Ecto neural progenitor cell (in vitro differentiated cells): ENCODE measurements at places on chromosomes 11 and 22.
A peak's percentile ranks its signal among the peaks of the same experiment; 100 is the strongest.

DNA sequence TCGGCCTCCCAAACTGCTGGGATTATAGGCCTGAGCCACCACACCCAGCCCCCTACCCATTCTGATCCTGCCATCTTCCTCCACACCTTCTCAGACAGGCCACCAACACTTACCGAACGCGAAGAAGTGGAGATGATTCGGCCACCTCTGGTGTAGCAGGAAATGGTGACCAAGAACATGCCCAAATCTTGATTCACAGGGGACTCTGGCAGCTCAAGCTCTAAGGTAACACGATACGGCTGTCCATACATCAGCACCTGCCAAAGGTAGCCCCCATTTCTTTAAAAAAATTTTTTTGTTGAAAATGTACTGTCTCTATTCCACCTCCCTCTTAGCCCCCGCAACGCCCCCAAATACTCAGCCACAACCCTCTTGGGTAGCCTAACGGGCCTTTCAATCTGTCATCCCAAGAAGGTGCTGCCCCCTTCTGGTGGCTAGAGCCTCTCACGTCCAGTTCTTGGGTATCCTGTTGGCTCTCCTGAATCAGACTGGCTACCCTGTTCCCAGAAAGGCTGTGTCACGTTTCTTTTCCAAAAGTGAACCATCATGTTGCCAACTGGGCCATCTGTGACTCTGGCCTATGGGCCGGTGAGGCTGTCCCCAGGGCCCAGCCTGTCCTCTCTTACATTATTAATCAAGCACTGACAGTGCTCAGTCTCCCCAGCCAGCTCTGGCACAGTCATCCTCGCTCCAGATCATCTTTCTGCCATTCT is 5.3 kb upstream of the LRRN4CL start:
- DNase-seq: peak; percentile 76

- no peak for DNase-seq
These were observed 356.5 kb downstream of the INSC start for GRCh38 chr11:15471048-15471894.

DNA sequence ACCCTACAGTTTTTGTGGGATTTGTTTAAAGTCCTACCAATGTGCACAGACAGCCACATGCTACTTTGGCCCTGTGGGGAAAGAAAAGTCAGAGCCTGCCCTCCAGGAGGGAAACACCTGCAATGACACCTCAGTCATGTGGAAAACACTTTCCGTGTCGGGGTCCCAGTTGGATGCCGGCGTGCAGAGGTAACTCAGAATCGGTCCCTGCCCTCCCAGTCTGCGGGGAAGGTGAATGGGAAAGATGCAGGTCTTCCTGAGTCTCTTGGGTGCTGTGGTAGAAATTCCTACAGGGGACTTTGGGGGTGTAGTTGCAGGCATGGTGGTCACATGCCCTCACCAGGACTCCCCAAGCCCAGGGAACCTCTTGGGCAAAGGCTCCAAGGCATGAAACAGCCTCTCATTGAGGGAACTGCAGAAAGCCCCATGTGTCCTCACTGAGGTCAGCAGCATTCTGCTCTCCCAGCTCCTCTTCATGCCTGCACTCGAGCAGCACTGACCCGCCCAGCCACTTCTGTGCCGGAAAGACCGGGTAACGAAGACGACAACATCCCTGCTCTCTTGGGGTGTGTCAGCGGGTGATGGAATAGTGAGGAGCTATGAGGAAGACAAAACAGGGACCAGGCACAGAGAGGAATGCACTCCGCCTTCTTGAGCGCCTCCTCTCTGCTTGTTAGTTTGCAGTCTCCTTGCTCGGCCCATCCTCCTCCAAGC is 4.7 kb downstream of the RIBC2 start:
- no peak for DNase-seq

- DNase-seq: no peak
These were observed 12.9 kb downstream of the TSPAN32 start for GRCh38 chr11:2314525-2315394.

DNA sequence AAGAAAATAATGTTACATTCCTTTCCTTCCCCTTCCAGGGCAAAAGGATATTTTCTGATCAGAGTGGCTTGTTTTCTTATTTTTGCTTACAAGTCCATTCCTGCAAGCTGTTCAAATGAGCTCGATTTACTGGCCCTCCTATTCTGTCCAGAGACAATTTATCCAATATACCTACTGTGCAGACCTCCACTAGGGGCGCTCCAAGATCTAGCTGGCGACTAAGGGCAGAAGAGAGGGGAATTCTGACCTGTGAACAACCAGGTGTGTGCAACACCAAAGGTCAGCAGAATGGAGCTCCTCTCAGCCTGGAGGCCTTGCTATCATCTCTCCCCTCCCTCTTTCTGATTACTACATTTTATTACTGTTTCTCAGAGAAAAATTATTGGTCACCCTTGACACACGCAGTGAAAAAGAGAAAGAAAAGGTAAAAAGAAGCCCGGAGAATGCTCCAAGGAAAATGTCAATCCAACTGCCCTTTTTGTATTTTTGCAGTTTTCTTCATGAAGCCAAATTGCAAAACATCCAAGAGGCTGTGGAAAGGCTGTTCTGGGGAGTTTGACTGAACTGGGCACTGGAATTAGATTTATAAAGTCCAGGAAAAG is 3.2 kb downstream of the SEZ6L start:
- DNase-seq: peak; percentile 57

GRCh38 chr11:14645985-14646900 is 2.6 kb downstream of the PDE3B start:
- DNase-seq: no peak

DNA sequence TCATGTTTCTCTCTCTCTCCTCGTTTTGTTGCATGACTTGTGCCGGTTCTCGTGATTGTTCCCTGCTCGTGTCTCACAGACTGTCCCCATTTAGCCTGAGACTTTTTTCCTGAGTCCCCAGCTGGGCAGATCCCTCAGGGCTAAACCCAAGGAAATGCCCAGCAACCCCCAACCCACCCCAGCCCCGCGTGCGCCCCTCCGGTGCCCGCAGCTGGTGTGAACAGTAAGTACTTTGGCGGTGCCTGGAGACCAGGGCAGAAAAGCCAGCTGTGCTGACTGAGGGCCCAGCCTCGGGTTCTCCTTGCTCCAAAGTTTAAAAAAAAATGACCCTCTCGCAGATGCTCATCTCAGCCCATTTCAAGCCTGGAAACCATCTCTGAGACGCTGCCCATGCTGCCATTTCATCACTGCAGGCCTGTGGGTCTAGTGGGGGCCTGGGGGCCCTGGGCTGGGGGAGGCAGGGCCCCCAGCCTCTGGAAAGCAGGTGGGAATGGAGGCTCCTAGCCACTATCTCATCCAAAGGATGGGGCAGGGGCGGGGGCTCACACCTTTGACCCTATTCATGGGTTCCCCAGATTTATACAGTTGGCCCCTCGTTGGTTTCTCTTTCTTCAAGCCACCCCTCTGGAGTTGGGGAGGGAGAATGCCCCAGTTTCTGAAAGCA is 41.8 kb downstream of the KCNC1 start:
- no peak for DNase-seq

- DNase-seq: no peak
These were observed 126.7 kb upstream of the BLID start for GRCh38 chr11:122242731-122243130.

- no peak for DNase-seq
These were observed 39.8 kb upstream of the CDON start for GRCh38 chr11:126102436-126102981.

GRCh38 chr11:78030429-78031325 is 7.6 kb upstream of the KCTD14 start:
- DNase-seq: no peak

DNA sequence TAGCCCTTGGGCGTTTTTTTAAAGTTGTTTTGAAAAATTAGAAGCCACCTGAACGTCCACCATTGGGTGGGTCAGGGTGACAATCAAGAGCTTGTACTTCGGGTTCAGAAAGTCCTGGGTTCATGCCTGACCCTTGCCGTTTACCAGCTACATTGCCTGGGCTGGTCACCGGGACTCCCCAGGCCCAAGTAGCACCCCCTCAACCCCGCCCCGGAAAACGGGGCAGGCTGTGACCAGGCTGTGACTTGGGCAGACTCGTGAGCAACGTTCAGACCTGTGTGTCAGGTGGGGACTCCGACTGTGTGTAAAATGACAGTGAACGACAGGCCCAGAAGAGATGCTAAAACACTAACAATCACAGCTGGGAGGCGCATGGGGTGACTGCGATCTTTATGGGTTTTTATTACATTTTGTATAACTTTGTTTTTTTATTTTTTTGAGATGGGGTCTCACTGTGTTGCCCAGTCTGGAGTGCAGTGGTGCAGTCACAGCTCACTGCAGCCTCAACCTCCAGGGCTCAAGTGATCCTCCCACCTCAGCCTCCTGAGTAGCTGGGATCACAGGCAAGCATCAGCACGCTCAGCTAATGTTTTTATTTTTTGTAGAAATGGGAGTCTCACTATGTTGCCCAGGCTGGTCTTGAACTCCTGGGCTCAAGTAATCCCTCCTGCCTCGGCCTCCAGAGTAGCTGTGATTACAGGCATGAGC is 56.8 kb downstream of the TRMU start:
- DNase-seq: no peak

- no peak for DNase-seq
These were observed 1.4 kb downstream of the MFNG start for GRCh38 chr22:37484480-37485394.

DNA sequence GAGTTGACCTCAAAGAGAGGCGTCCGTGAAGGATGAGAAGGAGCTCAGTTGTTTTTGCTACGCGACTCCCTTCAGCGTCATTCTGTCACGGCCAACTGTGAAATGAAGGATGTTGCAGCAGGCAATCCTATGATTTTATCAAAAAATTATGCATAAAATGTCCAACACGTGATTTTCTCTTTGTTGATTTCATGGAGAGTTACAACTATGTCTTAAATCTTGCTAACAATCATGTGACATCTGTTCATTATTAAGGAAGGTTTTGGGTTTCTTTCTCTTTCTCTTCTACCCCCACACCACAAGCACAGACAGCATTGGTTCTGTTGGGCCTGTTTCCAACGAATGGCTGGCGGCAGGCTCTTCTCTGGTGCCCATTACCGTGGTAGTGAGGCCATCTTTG is 3.7 kb downstream of the KRTAP5-4 start:
- DNase-seq: no peak

GRCh38 chr11:47856186-47856585 is 8.0 kb upstream of the NUP160 start:
- DNase-seq: no peak

GRCh38 chr22:38733329-38733723 is 22.5 kb downstream of the SUN2 start:
- DNase-seq: peak; percentile 63

- no peak for DNase-seq
These were observed 362.6 kb upstream of the C11orf87 start for GRCh38 chr11:109059402-109059801.

DNA sequence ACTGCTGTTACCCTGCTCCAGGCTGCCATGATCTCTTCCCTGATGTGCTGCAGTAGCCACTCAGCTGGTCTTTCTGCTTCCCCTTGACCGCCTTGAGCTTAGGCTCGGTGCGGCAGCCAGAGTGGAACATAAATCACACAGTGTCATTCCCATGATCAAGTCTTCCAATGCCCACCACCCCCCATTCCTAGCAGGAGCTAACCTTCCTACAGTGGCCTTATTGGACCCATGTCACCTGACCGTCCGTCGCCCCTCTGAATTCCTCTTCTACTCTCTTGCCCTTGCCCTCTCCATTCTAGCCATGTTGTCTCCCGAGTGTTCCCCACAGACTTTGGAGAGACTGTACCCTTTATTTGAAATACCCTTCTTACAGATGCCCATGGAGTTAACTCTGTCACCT is 43.4 kb downstream of the OTOG start:
- no peak for DNase-seq

- no peak for DNase-seq
These were observed 1256.7 kb downstream of the LRRC4C start for GRCh38 chr11:40202589-40203270.

- DNase-seq: no peak
These were observed 22.6 kb downstream of the PTPN5 start for GRCh38 chr11:18768978-18769377.

DNA sequence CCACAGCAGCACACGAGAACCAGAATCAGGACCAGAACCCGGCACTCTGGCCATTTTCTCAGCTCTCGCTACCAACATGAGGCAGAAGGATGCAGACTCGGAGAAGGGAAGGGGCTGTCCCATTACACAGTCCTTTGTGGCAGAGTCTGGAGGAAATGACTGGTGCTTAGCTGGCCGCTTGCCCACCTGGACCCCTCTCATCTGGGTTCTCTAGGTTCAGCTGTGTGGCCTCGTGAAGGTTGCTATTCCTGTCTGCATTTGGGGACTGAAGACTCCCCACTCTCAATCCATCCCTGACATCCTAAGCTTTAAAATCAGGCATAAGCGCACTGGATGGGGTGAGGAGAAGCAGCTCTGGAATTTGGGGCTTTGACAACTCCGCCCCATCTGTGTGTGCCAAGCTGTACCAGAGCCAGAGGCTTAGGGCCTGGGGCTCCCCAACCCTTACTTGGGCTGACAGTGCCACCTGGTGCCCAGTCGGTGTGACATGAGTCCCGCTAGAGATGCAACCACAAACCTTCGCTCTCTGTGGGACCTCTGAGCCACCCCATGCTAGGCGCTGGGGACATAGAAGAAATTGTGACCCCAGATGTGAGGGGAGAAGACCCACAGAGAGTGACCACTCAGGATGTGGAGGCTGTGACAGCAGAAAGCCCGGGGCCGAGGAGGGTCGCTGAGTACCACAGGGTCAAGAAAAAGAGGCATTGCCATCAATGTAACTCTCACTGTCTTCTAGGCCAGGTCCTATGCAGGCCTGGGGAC is 35.8 kb upstream of the FCHSD2 start:
- peak; percentile 79 for DNase-seq

DNA sequence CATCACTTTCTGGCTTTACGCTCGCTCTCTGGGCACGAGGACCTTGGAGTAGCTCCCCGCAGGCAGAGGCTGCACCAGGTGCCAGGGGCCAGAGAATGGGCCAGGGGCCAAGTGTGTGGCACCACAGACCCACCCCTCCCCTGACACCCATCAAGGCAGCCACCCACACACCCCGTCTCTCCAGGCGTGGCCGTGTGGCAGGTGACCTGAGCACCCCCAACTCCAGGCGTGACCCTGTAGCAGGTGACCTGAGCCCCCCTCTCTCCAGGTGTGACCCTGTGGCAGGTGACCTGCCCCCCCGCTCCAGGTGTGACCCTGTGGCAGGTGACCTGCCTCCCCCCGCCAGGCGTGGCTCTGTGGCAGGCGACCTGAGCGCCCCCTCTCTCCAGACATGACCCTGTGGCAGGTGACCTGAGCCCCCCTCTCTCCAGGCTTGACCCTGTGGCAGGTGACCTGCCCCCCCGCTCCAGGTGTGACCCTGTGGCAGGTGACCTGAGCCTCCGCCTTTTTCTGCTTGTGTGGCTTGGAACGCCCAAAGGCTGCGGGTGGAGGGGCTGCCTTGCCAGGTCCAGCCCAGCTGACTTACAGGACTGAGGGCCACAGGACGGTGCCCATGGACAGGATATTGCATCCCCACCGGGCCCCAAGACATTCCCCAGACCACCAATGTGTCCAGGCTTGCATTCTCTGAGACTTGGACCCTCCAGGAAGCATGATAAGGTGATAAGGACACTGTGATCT is 667.2 kb downstream of the BRD1 start:
- no peak for DNase-seq
